ENCODE measurements at places on chromosomes 1 and 21. TPM values are rescaled to one million over a fixed set of nuclear protein-coding genes. Genes with fewer than 3 reads are reported as not detected.

DNA sequence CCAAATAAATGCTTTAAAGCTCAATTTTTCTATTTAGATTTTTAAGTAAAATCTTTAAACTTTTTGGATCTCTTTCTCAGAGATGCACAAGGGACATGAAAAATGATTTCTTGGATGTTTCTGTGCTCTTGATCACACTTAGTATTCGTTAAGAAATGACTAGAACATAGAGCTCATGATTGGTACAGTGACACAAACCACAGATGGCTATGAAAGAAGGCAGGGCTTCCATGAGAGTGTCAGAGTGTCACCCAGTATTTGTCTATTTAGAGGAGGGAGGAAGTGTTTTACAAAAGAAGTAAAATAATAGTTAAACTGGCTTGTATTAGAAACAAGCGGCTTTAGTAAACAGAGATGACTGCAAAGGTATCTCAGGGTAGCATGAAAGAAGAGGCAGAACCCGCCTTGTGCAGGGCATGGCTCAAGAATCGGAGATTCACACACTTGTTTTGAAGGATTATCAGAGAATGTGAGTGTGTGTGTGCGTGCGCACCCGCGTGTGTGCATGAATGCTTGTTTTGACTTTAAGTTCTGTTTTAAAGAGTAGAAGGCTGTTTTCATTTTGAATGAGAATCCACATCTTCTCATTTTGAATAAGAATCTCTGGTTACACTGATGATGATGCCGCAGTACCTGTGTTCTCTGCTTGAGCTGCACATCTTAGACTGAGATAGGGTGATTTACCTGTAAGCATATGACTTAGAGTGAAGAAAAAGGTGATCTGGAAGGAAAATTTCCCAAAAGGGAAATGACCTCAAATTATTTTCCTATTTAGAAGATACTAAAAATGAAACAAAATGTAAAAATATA lies 82.1 kb downstream of the VPS26C start:
- peak; percentile 48 for DNase-seq

DNA sequence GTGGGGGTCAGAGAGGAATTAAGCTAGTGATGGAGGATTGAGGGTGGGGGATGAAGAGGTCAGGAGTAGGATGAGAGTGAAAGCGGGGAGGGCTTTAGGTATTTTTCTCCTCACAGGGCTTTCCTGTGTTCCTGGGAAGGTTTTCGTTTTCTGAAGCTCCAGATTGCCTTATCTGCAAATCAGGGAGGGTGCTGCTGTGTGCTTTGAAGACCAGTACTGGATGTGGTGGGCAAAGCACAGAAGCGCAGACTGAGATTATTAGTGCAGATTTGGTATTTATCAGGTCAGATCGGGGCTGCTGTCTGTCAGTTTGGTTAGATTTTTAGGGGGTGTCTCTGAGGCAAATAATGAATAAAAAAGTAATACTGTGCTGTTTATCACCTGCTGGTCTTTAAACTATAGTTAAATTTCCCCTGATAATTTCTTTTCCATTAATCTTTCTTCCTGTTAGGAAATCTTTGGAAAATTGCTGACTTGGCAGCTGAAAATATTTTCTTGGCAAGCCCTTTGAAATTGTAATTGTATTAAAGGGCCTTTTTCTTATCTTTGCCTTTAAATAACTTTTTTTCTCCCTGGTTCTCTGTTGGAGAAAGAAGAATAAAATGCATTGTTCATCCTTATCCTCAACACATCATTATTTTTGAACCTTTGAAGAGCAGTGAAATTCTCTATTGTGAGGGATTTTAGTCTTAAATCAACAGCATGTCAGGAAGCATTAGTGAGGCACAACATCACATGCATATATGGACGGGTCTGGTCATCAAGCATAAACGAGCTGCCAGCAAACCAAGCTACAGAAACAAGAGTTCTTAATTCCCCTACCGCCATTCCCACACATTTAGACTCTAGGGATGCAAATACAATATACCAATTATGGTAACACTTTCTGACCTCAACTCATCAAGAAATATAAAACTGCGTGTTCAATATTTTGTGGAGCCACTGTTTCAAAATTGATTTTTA lies 139.6 kb downstream of the S1PR1 start:
- no peak for DNase-seq

Gene ESPN
- total RNA-seq, result 0.83 TPM

DNA sequence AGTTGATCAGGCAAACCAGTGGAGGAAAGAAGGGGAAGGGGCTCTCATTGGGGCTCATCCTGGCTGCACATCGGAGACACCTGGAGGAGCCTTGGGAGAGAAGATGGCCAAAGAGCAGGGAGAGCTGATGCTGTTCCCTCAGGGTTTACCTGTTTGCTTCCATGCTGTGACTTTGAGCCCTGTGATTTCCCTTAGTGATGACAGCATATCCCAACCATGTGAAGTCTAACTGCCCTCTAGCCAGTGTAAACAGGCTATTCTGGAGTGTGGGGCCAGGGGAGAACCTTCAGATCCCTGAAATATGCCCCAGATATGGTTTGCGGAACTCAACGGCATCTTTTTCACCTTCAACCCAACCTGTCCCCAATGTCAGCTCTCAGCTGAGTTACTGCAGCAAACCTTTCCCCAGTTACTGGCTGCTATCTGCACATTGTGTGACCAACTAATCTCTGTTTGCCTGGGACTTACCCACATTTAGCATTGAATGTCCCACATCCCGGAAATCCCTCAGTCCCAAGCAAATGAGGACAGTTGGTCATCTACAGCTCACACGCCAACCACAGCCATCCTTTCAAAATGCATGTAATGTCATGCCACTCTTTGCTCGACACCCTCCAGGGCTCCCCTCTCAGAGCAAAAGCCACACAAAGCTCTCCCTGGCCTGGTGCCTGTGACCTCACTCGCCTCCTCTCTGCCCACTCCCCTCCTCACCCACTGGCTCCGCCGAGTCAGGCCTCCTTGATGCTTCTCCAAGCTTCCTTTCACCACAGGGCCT lies 242.3 kb downstream of the KCNJ6 start:
- DNase-seq, result no peak

DNA sequence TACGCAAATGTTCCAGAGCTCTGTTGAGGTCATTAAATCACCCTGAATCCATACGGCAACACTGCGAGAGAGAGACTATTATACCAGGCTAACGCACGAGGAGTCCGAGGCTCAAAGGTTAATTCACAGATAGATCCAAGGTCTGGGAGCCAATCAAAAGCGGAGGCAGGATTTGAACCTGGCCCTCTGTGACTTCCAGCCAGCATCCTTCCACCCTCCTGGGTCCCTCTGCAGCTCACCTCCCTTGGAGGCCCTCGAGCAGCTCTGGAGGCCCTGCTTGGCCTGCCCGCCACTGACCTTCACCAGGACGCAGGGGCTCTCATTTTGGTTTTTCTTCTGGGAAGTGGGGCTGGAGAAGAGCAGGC lies 42.1 kb downstream of the KIAA1614 start:
- DNase-seq, result no peak

- DNase-seq, result no peak
Observed at GRCh38 chr1:218451415-218451814, 106.3 kb downstream of the TGFB2 start.

DNA sequence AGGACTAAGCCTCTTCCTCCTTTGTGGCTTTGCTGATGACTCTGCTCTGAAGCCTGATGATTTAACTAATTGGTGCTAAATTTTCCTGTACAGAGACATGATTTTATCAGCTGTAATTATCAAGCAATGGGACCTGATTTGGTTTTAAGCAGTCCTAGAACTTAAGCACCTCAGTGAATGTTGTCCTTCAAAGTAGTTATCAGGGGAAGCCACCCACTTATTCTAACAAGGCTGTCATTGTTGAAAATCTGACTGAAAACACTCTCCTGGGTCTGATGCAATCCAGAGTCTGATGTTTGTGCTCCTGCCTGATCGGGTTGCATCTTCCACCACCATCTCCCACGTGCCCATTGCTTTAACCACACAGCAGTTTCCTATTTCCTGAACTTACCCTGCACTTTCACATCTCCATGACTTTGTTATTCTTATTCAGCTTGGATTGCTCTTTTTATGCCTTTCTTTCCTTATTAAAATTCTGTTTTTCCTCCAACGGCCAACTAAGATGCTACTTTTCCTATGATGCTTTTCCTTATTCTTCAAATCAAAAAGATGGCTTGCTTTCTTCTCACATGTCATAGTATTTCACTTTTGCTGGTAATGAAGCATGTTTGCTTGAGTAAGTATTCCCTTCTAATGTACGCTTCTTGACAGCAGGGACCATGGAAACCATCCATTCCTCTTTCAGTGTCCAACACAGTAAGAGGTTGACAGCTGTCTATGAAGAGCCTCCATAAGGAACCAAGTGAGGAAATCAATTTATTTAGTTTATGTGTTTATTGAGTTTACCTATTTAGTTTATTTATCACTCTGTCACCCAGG lies 55.0 kb downstream of the S1PR1 start:
- peak; percentile 83 for DNase-seq

Gene S100A7A
- not detected for total RNA-seq

DNA sequence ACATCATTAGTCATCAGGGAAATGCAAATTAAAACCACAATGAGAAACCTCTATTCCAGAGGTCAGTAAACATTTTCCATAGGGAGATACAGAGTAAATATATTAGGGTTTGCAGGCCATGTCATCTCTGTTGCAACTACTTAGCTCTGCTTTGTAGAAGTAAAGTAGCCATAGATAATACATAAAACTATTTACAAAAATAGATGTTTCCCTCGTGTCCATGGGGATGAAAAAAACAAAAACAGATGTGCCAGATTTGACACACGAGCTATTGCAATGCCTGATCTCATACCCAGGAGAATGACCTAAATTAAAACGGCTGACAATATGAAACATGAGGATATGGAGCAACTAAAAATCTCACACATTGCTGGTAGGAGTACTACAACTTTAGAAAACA lies 17.3 kb downstream of the LTN1 start:
- no peak for DNase-seq

GRCh38 chr1:89675677-89676076 lies 42.8 kb downstream of the LRRC8C start:
- no peak for DNase-seq

DNA sequence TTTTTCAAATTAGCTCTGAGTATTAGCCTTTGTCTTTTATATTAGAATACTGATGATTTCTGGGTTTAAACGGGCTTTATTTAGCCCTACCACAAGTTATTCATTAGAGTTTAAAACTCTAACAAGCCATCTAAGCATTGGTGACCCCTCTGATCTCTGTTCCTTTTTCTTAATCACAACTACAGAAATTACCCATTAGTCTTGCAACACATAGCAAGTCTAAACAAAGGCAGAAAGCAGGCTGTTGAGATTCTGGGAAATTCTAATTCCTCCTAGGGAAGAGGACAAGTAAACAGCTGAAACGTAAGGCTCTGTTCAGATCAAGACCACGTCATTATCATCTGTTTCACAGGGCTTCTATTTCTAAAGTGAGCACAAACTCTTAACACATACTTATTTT lies 491.2 kb upstream of the ZRANB2 start:
- no peak for DNase-seq

GRCh38 chr1:228177721-228178710 lies 12.4 kb downstream of the IBA57 start:
- no peak for DNase-seq

GRCh38 chr1:203322500-203323179 lies 17.3 kb downstream of the BTG2 start:
- no peak for DNase-seq

Data from activated CD4-positive, alpha-beta memory T cell treated with anti-CD3 and anti-CD28 coated beads for 36 hours (primary cell).